ENCODE measurements at places on chromosomes 6 and 20.
A peak's percentile ranks its signal among the peaks of the same experiment; 100 is the strongest.

- DNase-seq: no peak
Observed at GRCh38 chr6:62808565-62809293, 402.5 kb upstream of the FKBP1C start.

- DNase-seq: no peak
Observed at GRCh38 chr6:45721665-45722064, 294.0 kb downstream of the CLIC5 start.

- DNase-seq: peak; percentile 49
Observed at GRCh38 chr6:5151360-5151954, 66.3 kb downstream of the PPP1R3G start.

DNA sequence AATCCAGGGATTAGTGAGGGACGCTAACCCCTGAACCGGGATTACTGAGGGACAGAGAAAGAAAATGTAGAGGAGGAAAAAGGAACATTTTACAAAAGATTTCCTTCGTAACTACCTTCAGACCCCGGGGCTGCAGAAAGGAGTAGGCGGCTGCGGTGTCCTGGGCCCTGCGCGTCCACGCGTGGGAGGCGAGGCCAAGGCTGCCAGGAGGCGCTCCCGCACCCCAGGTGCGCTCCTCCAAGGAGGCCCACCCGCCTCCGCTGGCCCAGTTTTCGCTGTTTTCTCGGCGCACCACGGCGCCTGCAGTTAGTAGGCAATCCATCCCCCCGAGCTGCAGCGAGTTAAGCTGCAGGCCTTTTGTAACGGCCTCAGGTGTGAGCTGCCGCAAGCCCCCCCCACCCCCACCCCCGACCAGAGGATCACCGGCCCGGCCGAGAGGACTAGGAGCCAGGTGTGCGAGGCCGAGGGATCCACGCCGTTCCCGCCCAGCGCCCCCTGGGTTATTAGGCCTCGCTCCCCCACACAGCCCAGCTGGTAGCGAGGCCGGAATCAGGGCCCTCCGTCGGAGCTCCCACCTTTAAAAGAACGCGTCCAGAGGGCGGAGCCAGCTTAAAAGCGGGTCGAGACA, 380.3 kb upstream of the ARID1B start:
- DNase-seq: no peak

- DNase-seq: no peak
Observed at GRCh38 chr6:47103931-47104330, 61.8 kb upstream of the ADGRF1 start.

DNA sequence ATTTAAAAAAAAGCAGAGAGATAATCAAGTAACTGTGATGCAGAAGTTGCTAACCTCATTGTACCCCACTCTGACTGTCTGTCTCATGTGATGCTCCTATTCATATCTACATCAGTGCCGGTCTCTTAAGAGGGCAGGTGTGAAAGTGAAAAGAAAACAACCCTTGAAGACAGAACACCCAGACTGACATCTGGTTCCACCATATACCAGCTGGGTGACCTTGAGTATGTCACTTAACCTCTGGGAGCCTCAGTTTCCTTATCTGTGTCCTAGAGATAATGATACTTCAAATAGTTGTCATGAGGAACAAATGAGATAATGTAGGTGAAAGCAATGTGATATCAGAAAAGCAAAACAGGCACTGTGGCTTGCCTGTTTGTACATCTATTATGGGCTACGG, 426.8 kb upstream of the SOX4 start:
- DNase-seq: no peak

DNA sequence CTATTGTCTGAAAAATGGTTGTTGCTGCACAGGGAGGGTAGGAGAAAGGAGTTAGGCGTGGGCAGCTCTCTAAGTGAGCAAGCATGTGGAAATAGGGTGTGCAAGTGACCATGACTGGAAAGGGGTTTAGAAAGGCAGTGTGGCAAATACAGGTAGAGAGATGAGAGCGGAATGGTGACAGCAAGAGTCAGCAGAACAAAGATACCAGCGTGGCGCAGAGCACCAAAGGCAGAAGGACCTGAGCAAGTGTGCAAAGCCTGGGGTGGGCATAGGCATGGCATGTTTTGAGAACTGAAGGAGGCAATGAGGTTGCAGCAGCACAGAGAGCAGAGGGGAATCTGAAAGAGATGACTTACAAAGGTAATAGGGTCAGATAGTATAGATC, 17.0 kb downstream of the RNF217 start:
- no peak for DNase-seq

GRCh38 chr6:68233623-68234022, 401.5 kb upstream of the ADGRB3 start:
- no peak for DNase-seq

DNA sequence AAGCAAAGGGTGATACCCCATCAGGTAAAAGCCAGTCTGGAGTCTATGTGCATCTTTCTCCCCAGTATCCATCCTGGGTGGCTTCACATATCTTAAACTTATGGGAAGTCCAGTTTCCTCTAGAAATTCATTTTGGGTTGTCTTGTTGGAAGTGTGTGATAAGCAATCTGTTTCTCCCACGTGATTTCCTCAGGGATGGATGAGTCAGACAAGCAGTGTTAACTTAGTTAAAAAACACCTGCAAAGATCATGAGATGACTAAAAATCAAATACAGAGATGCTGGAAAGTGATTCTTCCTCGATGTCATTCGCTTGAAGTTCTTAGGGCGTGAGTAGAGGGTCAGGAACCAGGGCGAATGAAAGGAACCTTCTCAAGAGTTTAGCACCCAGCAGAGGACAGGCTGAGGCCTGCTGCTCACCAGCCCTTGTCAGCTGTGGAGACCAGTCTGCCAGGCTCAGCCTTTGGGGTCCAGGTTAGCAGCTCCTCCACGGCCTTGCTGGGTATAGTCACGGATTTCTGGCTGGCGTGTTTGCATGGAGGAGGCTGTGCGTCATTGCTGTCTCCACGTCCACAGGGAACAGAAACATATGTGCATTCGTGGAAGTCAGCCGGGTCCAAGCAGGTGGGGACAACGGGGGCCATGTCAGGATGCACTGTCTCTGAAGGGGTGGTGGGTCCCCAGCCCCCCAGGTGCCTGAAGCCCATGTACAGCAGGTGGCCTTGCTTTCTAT, 2.8 kb upstream of the PNPLA1 start:
- DNase-seq: no peak

GRCh38 chr6:131001111-131001736, 61.8 kb downstream of the EPB41L2 start:
- DNase-seq: no peak

- DNase-seq: no peak
Observed at GRCh38 chr6:111685526-111685925, 79.8 kb upstream of the TRAF3IP2 start.

GRCh38 chr6:33206027-33206863, 1.8 kb downstream of the HSD17B8 start:
- peak; percentile 3 for DNase-seq

- DNase-seq: no peak
Observed at GRCh38 chr6:141735126-141735525, 397.6 kb upstream of the GJE1 start.

DNA sequence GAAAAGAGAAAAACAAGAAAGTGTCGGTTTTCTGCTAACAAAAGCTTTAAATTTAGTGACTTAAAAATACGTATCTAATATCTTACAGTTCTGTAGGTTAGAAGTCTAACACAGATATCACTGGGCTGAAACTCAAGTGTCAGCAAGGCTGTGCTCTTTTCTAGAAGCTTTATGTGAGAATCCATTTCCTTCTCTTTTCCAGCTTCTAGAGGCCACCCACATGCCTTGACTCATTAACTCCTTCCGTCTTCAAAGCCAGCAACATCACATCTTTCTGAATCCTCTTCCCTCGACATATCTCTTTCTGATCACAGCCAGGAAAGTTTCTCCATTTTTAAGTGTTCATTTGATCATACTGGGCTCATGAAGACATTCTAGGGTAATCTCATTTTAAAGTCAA, 262.0 kb downstream of the MAFB start:
- no peak for DNase-seq

DNA sequence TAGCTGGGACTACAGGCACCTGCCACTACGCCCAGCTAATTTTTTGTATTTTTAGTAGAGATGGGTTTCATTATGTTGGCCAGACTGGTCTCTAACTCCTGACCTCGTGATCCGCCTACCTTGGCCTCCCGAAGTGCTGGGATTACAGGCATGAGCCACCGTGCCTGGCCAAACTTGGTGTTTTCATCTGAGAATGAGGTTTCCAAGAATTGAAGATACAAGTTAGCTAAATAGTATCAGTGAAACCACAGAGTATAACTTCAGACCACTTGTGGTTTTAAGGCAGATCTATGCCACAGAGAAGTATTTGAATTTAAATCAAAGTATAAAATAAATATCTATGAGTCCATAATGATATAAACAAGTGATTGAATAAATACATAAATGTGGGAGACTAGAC, 70.1 kb downstream of the SLC16A10 start:
- no peak for DNase-seq

DNA sequence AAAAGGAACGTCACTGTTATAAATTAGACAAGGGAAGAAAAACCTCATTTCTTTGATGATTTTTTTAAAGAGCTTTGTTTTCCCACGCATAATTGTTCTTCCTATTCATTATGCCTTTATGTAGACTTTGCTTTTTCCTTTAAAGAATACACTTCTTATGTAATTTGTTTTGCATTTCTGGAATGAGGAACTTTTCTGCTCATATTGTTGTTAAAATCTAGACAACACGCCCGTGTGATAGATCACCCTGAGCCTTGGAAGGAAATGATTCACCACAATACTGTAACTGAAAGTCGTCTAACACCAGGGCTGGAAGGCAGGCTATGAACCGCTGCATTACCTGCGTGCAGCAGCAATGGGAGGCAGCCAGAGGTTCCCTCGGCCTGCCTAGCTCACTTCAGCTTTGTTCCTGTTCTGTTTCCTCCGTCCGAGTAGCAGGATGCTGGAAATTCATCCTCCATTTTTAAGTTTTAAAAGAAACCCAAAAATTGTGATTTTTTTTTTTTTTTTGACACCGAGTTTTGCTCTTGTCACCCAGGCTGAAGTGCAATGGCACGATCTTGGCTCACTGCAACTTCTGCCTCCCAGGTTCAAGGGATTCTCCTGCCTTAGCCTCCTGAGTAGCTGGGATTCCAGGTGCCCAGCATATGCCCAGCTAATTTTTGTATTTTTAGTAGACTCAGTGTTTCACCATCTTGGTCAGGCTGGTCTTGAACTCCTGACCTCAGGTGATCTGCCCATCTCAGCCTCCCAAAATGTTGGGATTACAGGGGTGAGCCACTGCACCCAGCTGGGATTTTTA, 49.6 kb upstream of the ZNF217 start:
- DNase-seq: no peak

DNA sequence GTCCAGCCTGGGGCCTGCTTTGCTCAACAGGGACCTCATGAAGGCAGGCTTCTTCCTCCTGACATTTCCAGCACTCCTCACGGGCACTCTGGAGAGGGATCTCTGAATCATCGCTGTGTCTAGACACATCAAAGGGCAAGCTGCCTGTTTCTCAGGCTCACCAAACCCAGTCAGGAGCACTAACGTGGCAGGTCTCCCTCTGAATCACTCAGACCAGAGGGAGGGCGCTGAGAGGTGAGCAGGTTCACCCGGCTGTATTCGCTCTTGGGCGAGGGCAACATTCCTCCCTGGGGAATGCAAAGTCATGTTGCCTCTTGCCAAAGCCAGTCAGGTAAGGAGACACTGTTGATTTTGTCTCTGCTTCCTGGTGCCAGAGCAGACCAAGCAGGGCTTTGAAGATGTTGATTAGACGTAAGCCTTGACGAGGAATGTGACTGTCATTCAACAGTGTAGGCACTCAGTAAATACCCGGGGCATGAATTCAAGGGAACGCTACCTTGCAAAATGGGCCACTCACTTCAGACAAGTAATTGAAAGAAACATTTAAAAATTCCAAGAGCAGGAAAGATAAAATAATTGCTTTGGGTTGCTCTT, 50.1 kb downstream of the CYP24A1 start:
- no peak for DNase-seq

DNA sequence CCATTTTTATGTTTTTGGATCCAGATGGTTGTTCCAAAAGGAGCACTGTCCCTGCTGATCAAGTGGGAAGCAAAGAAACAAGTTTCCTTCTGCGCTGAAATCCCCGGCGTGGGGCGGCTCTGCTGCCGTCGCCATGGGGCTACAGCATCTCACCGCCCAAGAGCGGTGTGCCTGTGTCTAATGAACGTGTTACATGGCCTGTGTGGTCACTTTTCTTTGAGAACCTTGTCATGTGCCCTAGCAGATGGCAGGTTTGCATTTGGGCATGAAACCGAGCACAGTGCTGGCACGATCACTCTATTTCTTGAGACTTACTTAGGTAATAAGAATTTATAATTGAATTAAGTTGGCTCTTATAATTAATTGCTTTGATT, 51.9 kb downstream of the ZDHHC14 start:
- DNase-seq: no peak

DNA sequence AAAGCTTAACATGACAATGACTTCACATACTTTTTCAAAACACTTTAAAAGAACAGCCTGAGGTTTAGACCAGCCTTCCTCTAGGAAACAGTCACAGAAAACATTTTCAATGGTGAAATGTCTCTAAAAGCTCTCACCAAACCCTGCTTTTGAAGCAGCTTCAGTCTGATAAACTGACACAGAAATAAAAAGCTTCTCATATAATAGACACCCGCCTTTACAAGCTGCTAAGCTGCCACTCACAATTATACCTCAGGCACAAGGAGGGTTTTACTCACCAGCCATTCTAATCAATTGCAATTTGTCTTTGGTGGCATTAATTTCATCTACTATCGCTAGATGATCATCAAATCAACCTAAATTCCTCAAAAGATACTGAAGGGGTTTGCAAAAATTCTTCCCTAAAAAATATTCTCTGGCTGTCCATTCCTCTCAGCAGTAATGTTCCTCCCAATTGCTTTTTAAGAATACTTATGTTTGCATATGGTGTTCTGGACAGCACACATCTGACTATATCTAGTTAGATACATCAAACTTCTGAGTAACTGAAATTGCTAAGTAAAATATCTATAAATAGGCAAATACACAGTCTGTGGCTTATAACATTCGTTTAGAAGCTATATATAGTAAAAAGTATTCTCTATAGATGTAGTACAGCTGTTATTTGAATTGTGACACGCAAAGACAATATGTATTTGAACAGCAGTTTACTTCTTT, 29.4 kb downstream of the KIF13A start:
- no peak for DNase-seq

GRCh38 chr6:108193131-108193530, 27.3 kb downstream of the NR2E1 start:
- DNase-seq: no peak
